ENCODE measurements at places on chromosomes 5 and 9.

DNA sequence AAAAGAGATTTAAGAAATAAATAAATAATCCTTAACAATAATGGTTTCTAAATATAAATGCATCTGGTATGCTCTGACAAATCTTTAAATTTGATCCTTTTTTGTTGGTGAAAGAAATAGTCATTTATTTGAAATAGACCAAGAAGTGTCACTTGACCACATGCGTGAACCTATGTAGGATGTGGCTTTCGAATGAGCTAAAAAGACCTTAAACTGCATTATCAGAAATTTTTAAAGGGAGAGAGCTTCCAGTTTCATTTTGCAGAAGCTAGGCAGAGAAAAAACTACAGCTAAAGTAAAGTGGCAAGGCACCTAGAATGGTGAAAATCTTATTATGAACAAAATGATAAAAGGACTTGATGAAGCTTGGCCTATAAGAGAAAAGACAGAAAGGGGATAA lies 309.2 kb upstream of the EFNA5 start:
- no peak for DNase-seq

- no peak for DNase-seq
These were observed 232.3 kb downstream of the GAS1 start for GRCh38 chr9:86714999-86715398.

DNA sequence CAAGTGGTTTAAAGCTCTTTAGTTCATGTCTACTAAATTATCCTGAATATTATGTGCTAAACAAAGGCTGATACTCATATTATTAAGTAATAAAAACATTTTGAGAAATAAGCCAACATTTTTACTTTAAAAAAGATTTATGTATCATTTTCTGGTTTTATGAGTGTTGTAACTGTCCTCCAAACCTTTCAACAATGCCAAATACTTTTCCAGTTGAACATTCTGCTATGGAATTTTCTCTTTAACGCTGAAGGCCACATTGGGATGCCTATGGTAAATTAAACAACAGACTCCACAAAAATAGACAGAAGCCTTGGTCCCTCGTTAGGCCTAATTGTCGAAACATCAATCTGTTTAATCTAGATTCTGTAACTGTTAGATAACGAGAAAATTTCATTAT lies 131.3 kb downstream of the GLIS3 start:
- no peak for DNase-seq

DNA sequence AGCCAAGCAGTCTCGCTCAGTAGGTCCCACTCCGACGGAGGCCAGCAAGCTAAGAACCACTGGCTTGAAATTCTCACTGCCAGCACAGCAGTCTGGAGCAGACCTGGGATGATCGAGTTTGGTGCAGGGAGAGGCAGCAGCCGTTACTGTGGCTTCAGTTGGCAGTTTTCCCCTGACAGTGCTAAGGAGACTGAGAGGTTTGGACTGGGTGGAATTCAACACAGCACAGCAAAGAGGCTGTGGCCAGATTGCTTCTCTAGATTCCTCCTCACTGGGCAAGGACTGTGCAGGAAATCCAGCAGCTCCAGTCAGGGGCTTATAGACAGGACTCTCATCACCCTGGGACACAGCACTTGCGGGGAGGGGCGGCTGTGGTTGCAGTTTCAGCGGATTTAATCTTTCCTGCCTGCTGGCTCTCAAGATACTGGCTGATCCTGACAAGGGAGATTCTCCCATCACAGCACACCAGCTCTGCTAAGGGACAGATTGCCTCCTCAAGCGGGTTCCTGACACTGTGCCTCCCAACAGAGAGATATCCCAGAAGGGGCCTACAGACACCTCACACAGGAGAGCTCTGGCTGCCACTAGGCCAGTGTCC lies 122.1 kb downstream of the YIPF5 start:
- no peak for DNase-seq

- DNase-seq = no peak
These were observed 82.4 kb downstream of the FOXD1 start for GRCh38 chr5:73365990-73366667.

DNA sequence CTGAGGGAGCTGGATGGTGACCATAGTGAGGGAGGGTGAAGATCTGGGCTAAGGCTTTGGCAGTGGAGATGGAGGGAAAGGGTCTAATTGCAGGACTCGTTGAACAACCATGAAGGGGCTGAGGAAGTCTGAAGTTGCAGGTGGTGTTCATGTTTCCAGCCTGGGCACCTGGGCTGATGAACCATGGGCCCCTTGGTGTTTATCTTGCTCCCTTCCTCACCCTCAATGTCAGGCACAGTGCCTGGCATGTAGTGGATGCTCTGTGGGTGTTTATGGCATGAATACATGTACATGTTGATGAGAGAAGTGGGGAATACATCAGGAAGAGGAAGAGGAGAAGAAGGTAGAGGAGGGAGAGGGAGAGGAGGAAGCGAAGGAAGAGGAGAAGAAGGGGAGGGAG lies 31.3 kb upstream of the COL15A1 start:
- no peak for DNase-seq

DNA sequence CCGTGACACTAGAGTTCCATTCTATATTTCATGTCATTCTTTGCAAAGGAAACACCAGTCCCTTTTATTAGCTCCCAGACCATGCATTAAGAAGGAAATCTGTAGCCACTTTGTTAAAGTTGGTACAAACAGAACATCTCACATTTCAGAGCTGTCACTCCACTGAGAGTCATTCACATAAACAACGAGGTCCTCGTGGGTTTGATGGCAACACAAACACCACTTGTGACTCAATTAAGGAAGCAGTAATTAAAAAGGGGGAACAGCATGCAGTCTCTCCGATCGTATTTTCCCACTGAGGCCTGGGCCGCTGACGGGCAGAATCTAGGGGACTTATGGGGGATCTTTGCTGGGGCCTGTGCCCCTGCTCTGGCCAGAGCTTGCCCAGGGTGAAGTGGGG lies 94.2 kb upstream of the ZNF618 start:
- no peak for DNase-seq

- DNase-seq = no peak
These were observed 127.3 kb downstream of the CRB2 start for GRCh38 chr9:123483191-123483803.

DNA sequence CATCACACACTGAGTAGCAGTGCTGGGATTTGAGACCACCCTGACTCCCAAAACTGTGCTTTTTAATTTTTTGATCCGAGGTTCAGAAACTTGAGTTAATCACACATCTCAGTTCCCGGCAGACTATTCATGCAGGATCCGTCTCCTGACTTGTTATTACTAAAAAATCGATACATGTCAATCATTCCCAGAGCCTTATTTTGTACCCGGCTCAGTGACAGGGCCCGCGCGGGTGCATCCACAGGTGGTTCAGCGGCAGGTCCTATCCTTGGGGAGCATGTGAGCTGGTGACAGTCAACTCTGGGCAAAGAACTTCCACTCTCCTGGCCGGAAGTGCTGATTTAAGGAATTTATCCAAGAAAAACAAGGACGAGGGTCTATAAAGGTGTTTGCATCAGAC lies 95.9 kb upstream of the MVB12B start:
- no peak for DNase-seq

GRCh38 chr5:116486588-116486987 lies 88.0 kb downstream of the SEMA6A start:
- no peak for DNase-seq

DNA sequence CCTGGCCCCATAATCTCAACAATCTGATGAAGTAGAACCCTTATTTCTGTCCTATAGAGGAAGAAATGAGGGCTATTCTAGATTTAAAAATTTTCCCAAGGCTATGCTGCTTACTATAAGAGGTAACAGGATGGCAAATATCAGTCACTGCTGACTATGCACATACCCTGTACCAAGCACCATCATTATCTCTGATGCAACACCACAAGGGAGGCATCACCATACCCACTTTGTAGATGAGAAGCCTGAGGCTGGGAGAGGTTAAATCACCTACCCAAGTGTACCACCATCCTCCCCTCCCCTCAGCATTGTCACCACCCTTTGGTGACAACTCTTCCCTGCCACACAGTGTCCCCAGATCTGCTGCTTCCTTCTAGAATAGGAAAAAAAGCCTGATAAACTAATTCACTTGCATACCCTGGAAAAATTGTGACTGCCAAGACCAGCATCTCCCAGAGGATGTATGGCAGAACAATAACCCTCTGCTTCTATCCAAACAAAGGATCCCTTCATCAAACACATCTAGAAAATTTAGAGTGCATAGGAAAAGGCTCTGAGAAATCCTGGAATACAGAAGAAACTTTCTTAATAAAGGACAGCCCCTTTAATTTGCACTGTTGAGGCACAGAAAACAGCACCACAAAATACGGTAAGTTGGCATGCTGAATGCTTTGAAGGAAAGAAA lies 48.3 kb downstream of the PRRC1 start:
- no peak for DNase-seq

DNA sequence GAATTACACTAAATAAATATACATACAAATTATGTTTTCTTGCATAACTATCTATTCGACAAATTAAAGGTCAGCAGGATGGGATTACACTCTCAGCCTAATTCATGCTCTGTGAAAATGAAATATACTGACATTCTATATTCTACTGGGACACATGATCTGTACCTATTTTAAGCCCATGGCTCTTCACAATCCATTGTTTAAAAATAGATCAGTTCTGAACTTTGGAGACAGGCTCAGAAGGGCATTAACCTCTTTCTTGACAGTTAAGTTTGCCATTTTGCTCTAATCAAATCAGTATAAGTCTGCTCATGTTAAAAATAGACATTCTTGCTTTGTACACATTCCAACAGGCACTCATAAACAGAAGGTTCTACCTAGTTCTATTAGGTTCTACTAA lies 361.2 kb downstream of the HCN1 start:
- DNase-seq = no peak

DNA sequence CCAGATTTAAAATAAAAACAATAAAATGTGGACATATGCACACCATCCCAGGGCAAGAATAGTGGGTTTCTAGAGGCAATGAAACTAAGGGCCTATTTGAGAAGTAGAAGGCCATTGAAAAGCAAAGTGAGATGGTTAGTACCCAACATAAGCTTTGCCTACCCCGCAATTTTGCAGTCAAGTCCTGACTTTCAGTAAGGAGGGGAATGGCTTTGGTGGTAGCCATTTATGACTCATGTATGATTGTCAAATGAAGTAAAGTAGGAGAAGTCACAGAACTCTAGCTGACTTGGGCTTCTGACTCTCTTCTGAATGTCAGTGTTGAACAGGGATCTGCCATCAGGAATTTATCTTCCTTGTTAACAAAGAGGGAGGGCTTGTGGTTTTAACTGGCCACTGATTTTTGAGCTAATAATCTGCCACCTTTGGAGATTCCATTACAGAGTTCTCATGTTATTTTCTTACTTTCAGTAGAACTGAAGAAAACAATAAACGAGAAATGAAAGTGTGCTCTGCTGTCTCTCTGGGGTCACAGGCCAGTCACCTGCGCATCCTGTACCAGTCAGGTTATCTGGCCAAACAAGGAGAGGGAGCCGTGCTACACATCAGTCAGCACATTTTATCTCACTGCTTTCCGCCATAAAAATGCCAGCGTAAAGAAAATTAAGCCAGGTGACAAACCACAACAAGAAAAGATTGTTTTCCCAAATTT lies 14.3 kb upstream of the SNCAIP start:
- no peak for DNase-seq

DNA sequence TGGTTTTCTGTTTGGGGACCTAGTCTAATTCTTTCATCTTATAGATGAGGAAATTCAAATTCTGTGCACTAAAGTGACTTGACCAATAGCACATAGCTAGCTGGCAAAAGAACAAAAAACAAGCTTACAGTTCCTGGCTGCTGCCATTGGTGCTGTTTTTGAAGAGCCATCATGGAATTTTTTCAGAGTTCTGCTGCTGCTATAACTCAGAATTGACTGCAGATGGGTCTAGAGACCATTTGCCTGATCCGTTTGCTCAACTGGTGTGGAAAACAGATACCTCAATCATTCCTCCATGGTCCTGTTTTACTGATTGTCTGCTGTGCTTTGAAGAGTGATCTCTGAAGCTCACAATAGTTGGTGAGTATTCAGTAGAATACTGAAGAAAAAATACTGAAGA lies 15.2 kb downstream of the FBXL7 start:
- no peak for DNase-seq

DNA sequence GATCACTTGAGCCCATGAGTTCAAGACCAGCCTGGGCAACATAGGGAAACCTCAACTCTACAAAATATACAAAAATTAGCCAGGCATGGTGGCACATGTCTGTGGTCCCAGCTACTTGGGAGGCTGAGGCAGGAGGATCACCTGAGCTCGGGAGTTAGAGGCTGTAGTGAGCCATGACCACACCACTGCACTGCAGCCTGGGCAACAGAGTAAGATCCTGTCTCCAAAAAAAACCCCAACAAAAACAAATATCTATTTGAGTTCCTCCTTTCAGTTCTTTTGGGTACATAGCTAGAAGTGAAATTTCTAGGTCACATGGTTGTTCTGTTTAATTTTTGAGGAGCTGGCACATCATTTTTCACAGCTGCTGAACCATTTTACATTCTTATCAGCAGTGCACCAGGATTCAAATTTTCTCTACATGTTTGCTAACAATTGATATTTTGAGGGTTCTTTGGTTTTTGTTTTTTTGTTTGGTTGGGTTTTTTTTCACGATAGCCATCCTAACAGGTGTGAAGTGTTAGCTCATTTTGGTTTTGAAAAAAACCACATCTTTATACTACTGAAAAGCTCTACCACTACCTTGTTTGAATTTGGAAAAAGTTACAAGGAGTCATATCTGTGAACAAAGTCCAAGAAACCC lies 176.9 kb upstream of the SLC12A2 start:
- no peak for DNase-seq

- DNase-seq = no peak
These were observed 375.7 kb downstream of the NTRK2 start for GRCh38 chr9:85045271-85045670.

DNA sequence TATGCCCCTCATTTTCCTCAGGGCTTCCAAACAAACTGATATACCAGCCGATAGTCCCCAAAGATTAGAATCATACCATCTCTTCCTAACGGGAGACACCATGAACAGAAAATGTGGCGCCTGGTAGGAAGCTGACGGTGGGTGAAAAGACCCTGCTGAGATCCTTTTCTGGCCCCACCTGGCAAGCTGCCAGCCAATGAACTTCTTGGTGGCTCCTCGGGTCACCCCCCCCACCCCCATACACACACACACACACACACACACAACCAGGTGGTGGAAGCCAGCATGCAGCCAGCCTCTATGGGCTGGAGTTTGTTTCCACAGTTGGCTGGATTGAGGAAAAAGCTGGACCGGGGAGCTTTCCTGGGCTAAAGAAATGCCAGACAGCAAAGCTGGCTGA lies 4.8 kb upstream of the CCIN start:
- no peak for DNase-seq

DNA sequence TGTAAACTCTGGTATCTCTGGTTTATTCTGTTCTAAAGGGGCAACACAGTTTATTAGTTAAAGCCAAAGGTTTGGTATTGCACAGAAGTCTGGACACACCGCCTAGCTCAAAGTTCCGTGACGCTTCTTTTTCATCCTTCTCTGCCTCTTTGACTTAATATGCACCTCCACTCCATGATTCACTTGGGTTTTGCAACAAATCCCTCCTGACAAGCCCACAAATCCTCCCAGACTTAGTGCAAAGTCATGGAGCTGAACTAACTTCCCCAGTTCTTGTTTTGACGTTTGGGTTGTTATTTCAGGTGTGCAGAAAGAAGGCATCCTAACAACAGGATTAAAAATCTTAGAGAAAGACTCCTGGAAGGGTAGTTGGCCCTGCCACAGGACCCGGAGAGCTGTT lies 441.6 kb upstream of the DMAC1 start:
- DNase-seq = no peak

Measured in HS-27A (cell line).